ENCODE measurements at places on chromosomes 11 and 22.

- no peak for DNase-seq
Measured at GRCh38 chr11:94806014-94806413, 37.9 kb downstream of the AMOTL1 start.

DNA sequence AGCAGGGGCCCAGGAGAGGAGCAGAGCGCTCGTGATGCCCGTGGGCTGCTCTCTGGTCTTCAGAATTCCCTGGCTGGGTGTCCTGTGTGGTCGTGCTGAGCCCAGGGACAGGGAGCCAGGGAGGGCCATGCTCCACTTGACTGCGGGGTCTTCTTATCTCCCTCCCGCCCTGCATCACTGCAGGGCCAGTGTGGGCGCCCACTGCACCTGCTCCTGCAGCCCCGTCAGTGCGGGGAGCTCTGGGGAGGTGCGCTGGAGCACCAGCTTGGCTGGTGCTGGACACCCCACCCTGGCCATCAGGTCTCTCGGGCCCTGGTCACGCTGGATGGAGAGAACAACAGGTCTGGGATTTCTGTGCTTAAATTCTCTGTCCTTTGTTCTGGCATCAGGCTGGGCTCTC, 31.8 kb downstream of the B3GAT1 start:
- DNase-seq: no peak

DNA sequence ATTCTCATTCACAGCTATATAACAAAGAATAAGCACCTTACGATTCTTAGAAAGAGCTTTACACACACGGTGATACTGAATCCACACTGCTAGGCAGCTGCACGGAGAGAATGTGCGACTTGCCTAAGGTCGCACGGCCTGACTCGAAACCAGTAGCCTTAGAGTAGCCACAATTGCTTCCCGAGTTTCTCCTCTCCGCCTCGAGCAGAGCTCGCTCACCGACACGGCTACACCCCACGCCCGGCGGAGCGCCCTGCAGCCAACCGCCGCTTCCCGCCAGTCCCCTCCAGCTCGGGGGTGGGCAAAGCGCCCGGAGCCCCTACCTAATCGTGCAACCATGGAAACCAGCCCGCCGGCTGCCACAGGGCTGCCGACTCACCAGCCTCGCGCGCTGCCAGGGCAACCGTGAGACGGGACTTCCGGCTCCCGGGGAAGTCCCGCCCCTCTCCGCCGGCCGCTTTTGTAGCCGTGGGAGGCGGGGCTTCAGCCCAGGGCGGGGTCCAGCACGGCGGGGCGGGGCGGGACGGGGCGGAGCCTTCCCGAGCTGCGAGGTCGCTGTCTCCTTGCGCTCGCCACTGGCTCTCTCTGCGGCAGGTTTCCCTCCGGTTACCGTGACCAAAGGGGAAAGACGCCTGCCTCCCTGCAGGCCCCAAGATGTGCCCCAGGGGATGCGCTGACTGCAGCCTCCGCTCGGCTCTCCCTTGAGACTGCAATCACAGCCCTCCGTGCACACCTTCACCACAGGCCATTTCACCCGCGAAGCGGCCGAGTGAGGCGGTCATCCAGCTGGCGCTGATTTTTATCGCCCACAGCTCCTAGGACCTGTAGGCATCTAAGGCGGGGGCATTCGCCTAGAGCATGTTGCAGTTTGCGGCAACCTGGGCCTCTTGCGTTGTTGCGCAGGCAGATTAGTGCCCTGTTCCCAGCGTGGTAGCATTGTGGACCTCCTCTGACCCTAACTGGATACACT, 1.1 kb downstream of the BSCL2 start:
- peak; percentile 98 for DNase-seq

DNA sequence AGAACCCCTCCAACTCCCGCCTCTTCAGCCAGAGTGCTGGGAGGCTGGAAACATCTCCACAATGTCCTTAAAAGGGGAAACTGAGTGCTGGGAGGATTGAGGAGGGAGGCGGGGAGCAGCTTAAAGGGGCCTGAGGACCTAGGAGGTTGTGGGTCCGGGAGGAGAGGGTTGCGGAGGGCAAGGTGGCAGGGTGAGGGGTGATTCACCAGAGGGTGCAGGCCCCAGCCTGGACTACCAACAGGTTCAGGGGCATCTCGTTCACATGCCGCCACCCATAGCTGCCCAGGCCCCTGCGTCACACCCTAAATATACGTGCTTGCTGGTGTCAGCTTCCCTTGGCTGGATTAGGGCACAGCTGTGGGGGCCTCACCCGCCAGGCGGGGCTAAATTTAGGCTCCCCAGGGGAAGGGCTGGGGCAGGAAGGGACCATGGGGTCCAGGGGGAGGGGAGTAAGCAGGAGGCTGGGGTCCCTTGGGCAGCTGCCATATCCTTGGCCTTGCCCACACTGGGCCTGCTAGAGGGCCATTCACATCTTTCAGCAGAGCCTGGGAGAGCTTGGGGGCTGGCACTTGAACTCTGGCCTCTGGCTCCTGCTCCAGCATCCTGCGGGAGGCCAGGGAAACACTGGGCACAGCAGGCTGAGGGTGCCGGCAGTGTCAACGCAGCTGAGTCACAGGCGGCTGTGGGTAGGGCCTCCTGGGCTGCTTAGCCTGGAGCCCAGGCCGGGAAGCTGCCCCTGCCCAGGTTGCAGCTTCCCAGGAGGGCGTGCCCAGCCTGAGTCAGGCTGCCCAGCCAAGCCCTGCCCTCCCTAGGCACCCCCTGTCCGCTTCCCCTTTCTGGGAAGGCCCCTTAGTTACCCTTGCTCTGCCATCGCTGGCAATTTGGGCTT, 1.3 kb downstream of the EHBP1L1 start:
- DNase-seq: no peak

DNA sequence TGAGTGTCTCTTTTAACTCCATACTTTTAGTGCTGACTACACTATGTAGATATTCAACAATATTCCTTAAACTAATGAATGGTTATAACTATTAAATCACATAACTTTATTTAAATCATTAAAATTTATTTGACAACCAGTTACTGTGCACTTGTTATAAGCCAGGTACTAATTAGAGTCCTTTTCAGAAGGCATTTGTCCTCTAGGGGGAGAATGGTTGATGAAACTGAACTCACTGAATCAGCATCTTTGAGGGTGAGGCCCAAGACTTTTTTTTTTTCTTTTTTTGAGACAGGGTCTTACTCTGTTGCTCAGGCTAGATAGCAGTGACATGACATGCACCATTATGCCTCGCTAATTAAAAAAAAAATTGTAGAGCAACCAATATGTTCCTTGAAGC, 515.6 kb upstream of the CCDC90B start:
- DNase-seq: no peak

Data from NCI-H446 (cell line).